ENCODE measurements at places on chromosomes 7 and 10.

DNA sequence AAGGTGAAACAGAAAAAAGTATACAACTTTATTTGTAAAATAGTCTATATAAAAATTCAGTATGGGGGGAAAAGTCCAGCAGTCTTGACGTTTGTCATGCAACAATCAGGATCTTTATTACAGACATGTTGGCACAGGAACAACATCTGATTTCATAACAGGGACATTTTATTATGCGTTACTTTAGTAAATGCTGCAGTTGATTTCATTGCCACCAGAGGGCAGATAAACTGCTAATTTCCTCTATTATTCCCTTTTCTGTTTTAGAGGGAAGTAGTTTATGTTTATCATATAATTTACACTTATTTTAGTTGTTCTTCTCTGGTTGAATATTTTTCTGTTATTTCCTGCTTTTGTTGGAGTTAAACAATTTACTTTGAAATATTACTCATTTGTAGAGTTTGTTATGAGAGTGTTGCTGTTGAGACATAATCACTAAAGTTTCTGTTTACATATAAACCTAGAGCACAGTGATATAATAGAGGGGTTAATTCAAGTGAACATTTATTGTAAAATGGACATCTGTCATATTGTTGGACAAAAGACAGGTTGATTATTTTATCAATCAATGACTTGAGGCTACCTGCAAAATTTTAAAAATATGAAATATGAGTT lies 3.3 kb downstream of the PLXDC2 start:
- no peak for DNase-seq

- DNase-seq = no peak
Observed at GRCh38 chr10:16392531-16393069, 44.2 kb upstream of the PTER start.

GRCh38 chr10:43689618-43689954 lies 40.9 kb upstream of the ZNF32 start:
- no peak for DNase-seq

DNA sequence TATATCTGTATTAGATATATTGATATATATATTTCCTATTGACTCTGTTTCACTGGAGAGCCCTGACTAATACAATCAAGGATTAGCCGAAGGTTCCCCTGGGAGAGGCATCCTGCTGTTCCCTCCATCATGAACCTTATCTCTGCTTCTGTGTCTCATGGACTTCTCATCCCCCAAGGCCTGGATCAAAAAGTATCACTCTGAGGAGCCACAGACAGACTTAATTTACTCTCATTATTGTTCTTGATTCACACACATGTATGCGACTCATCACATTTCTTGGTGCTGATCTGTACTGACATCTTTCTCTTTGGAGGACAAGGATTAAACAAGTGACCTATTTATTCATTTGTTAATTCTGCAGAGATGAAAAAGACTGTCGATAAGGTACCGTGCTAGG lies 550.2 kb downstream of the KCNMA1 start:
- no peak for DNase-seq

DNA sequence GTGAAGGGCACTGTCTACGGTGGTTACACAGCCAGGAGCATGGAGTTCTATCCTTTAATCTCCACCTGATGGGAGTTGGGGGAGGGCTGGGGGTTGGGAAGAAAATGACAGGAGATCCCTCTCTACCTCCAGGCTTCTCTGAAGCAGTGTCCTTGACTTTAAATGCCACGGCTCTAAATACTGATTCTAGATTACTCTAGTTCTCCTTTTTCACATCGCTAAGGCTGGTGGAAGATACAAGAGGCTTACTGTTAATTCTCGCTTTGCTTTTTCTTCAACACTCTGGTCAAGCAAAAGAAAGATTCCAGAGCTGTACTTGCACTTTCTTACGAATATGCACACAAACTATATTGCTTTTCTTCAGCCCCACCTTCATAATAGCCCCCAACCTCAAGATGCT lies 30.5 kb downstream of the ARL3 start:
- no peak for DNase-seq

GRCh38 chr7:31729195-31729804 lies 42.3 kb downstream of the PPP1R17 start:
- DNase-seq = no peak

All from NCI-H2029 (cell line).